ENCODE measurements at places on chromosomes 3 and 15.

- DNase-seq, result peak; percentile 83
Measured at GRCh38 chr15:74394090-74394846, 26.8 kb upstream of the CYP11A1 start.

DNA sequence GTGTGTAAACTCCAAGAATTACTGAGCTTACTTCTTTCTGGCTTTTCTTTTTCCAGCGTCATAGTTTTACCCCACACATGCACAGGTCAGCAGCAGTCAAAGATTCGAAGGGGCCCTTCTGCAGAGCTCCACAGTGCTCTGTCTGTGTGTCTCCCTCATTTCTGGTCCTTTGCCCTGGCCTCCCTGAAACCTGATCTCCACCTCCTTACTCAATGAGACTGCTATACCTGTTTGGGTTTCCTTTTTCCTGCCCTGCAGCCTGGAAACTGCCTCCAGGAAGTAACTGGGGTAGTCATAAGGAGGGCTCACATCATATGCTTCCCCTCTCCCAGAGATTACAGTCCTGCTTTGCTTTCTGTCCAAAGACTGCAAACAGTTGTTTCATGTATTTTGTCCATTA is 82.8 kb upstream of the TNIK start:
- DNase-seq, result no peak

- no peak for DNase-seq
Measured at GRCh38 chr3:17144665-17144993, 259.9 kb downstream of the PLCL2 start.

DNA sequence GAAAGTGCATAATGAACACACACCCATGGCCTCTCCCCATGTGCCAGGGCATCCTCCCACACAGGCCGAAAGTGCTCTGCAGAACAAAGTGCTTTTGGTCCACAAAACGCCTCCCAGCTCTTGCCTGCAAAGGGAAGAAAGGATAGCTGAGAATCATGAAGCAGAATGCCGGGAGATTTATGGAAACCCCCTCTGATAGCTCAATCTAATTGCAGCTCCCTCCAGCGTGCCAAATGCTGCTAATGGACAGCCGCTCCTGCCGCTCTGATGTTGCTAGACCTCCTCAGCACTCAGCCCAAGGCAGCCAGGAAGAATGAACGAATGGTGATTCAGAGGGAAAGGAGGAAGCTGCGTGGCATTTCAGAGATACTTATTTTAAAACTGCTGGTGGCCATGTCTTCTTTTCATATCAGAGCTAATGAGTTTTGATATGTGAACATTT is 145.3 kb downstream of the TJP1 start:
- DNase-seq, result no peak

- DNase-seq, result no peak
Measured at GRCh38 chr15:59255680-59256336, 49.2 kb downstream of the LDHAL6B start.

GRCh38 chr3:53111822-53112221 is 18.4 kb downstream of the RFT1 start:
- no peak for DNase-seq

GRCh38 chr3:110344897-110345767 is 726.5 kb upstream of the NECTIN3 start:
- DNase-seq, result no peak

- DNase-seq, result peak; percentile 15
Measured at GRCh38 chr3:59978979-59979378, 929.2 kb upstream of the CFAP20DC start.

DNA sequence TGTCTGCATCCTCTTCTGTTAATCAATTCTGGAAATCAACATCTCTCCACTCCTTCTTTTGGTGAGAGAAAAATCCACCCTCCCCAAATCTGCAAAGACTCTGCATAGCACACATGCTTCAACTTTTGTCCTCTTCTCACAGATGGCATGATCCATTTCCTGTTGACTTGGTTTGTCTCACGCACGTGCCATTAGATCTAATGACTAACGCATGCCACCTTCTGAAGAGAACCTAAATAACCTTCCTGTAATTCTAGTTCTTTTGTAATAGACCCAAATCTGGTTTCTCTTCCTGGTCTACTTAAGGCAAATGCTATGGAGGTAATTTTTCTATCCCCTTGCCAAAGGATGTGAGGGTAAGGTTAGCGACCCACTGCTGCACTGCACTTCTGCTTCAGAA is 51.0 kb upstream of the ATOSA start:
- DNase-seq, result peak; percentile 35

GRCh38 chr15:59999612-60000112 is 4.4 kb upstream of the FOXB1 start:
- DNase-seq, result no peak

- DNase-seq, result no peak
Measured at GRCh38 chr15:78667578-78668236, 26.7 kb upstream of the CHRNB4 start.

GRCh38 chr15:64156652-64157331 is 5.3 kb downstream of the SNX22 start:
- no peak for DNase-seq

- no peak for DNase-seq
Measured at GRCh38 chr3:50287262-50287661, 5.0 kb downstream of the IFRD2 start.

DNA sequence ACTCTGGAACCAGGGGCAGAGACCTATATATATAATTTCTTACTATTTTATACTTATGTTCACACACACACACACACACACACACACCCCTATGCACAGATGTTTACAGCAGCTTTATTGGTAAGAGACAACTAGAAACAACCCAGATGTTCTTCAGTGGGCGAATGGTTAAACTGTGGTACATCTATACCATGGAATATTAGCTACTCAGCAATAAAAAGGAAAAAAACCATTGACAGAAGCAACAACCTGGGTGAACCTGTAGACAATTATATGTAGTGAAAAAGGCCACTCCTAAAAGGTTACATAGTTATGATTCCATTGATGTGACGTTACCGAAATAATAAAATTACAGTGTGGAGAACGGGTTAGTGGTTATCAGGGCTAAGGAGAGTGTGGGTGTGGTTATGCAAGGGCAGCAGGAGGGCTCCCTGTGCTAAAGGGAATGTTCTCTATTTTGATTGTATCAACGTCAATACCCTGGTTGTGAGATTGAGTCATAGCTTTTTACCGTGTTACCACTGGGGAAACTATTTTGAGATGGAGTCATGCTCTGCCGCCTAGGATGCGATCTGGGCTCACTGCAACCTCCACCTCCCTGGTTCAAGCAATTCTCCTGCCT is 85.5 kb downstream of the FLNB start:
- DNase-seq, result no peak

GRCh38 chr3:11611341-11611799 is 32.3 kb downstream of the VGLL4 start:
- no peak for DNase-seq

- no peak for DNase-seq
Measured at GRCh38 chr3:165162883-165163282, 33.3 kb downstream of the SLITRK3 start.

- DNase-seq, result no peak
Measured at GRCh38 chr3:133152681-133153220, 114.6 kb downstream of the TMEM108 start.

GRCh38 chr3:150407051-150407807 is 869 bp upstream of the TSC22D2 start:
- DNase-seq, result no peak

- DNase-seq, result no peak
Measured at GRCh38 chr15:23567921-23568320, 2.4 kb downstream of the MKRN3 start.

DNA sequence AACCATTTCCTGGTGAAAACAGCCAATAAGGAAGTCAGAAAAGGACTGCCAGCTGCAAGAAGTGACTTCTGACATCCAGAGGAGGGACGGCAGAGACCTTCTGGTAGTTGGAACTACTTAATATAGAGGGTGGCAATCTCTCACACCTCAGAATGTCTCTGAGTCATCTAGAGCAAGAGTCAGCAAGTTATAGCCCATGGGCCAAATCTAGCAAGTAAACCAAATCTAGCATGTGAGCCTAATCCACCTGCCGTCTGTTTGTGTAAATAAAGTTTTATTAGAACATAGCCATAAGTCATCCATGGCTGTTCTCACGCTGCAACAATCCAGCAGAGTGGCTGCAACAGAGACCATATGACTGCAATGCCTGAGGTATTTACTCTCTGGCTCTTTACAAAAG is 160.5 kb upstream of the NR2E3 start:
- no peak for DNase-seq

DNA sequence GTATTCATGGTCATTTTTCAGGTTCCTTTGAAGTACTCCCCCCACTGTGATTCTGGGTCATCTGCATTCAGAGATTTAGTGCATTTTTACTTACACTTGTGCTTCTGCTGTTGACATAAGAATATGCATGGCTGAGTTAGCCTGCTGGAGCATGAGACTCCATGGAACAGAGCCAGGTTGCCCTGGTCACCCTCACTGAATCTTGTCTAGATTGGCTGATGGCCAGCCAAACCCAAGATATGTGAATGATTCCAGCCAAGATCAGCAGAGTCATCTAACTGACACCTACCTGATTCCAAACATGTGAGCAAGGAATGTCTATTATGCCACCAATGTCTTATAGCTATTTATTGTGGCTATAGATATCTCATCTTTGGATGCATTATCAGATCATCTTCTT is 25.1 kb downstream of the DTWD1 start:
- DNase-seq, result no peak

- DNase-seq, result no peak
Measured at GRCh38 chr3:31011380-31011779, 116.9 kb upstream of the GADL1 start.

DNA sequence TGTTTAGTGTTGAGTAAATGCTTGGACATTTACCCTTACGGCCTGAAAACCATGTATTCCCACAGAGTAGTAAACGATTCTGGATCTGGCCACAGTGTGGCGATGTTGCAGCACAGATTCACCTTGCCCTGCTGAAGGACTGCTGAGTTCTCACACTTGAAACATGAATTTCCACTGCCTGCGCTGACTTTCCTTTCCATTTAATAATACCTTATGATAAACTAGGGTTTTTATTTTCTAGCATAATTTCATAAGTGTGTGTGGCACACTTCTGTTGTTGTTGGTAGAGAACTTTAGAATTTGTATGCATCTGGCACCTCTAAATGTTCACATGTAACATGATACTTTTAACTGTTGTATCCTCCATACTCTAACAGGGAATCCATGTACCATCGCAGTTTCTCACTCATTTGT is 53.9 kb downstream of the C3orf38 start:
- peak; percentile 33 for DNase-seq

- DNase-seq, result no peak
Measured at GRCh38 chr3:23880703-23881339, 36.0 kb downstream of the NKIRAS1 start.

GRCh38 chr3:60919296-60919695 is 332.0 kb downstream of the FHIT start:
- no peak for DNase-seq

- DNase-seq, result no peak
Measured at GRCh38 chr3:128382221-128382807, 84.4 kb downstream of the DNAJB8 start.

DNA sequence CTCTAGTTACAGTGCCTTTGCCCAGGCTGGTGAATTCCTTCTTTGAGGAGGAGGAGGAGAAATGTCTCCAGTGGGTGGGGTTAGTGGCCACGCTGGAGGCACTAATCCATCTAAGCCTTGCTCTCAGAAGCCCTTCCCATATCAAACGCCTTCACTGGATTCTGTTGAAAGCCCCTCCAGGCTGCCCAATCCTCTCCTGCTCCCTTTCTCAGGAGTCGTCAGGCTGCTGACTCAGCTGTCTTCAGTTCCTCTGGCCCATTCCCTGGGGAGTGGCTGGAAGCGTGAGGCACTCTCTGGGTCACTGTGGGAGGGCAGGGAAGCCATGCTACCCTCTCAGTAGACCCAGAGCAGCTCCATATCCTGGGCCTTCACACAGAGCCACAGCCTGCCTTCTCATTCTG is 2.7 kb downstream of the AP2M1 start:
- peak; percentile 26 for DNase-seq

- no peak for DNase-seq
Measured at GRCh38 chr3:39809995-39810595, 686 bp downstream of the MYRIP start.

- no peak for DNase-seq
Measured at GRCh38 chr3:194931347-194931746, 245.7 kb downstream of the FAM43A start.

DNA sequence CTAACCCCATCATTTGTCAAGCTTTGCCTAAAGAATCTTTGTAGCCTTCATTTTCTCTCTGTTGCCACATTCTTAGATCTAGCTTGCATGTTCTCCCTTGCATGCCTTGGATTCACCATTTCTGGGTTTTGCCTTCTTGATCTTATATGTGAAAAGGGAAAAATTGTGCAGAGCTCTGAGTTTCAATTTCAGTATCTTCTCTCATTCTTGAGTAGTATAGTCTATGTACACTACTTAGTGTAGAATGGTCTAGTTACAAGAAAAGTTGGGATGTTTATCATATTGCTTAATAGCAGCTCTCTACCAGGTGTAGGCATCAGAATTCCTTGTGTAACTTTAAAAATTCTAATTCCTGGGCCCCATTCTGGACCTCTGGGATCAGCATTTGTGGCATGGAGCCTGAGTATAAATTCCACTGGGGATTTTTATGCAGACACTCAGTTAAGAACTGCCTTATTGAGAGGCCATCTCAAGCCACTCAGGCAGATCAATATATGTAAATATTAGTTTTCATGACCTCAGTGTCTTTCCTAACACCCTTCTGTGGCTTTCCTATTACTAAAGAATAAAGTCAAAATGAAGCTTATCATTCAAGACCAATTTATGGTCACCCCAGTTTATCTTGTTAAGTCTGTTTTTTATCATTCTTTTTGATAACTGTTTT is 23.4 kb downstream of the GTF2E1 start:
- no peak for DNase-seq

- no peak for DNase-seq
Measured at GRCh38 chr15:34729056-34729455, 25.7 kb downstream of the GJD2 start.

GRCh38 chr15:75591655-75592364 is 12.7 kb upstream of the PTPN9 start:
- DNase-seq, result no peak

DNA sequence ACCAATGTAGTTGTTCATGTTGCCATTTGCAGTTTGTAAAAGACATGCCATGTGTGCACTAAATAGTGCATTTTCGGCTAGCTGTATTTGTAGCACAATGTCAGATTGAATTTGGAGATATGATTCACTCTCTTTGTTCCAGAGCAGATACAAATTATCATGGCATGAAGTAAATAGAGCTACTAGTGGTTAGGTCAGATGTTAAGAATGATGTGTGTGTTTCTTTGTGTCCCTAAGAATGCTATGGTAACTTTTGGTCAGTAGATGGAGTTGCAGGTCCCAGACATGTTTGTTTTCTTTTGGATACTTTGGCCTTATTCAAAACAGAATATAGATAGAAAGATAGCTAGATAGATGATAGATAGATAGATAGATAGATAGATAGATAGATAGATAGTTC is 595.8 kb downstream of the NLGN1 start:
- no peak for DNase-seq

GRCh38 chr15:87477737-87478686 is 778.5 kb downstream of the NTRK3 start:
- DNase-seq, result no peak

Data from stimulated activated naive B cell treated with anti-CD40 and anti-IgM and Interleukin-4, amounts not matched to agents 10 μg/mL and 1 μg/mL and 100 μg/mL, for 72 hours (primary cell).